Activated CD8-positive, alpha-beta memory T cell treated with anti-CD3 and anti-CD28 coated beads for 24 hours (primary cell): ENCODE measurements at places on chromosomes 11 and 22.

GRCh38 chr11:28488336-28488735, 380.1 kb downstream of the METTL15 start:
- DNase-seq, result no peak

DNA sequence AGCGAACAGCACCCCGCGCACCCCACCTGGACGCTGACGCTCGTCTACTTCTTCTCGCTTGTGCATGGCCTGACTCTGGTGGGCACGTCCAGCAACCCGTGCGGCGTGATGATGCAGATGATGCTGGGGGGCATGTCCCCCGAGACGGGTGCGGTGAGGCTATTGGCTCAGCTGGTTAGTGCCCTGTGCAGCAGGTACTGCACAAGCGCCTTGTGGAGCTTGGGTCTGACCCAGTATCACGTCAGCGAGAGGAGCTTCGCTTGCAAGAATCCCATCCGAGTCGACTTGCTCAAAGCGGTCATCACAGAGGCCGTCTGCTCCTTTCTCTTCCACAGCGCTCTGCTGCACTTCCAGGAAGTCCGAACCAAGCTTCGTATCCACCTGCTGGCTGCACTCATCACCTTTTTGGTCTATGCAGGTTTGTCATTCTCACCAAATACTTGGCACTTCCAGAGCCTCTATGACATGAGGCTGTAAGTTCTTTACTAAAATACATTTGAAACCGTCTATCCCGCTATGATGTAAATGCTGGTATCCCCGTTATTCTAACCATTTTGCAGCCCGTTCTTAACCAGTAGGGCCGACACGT, 535 bp downstream of the AQP11 start:
- DNase-seq, result no peak

DNA sequence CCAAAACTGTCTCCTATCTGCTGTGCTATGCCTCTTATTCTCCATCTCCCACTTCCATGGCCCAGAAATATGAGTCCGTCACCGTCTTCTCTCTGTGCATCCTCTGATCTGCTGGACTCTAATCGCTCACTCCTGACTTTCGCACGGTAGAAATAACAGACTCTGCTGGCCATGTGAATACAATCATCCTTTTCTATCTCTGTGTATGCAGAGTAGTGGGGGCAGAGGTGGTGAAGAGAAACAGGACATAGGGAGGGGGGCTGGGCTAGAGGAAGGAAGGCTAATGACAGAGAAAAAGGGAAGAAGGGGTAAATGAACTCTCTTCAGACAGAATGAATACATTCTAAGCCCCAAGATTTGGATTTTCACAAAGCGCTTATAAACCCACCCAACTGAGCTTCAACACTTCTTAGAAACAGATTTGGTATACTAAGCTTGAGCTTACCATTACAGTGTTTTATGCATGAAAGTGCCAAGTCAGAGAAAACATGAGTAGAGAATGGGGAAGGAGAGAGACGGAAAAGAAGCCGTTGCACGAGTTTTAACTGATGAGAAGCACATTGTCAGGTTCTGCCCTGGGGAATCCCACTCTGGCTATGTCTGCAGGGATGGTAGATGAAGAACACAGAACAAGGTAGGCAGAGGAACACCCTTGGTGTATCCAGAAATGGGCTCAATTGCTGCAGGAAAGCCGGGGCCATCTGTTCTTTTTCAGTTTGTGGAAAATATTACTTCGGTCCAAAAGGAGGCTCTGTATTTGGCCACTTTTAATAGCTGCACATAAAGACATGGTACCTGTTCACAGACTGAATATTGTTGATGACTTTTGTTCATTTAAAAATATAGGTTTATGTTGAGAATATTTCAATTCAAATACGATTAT, 324.7 kb downstream of the ETS1 start:
- no peak for DNase-seq

- no peak for DNase-seq
Measured at GRCh38 chr11:206526-207207, 532 bp downstream of the BET1L start.

DNA sequence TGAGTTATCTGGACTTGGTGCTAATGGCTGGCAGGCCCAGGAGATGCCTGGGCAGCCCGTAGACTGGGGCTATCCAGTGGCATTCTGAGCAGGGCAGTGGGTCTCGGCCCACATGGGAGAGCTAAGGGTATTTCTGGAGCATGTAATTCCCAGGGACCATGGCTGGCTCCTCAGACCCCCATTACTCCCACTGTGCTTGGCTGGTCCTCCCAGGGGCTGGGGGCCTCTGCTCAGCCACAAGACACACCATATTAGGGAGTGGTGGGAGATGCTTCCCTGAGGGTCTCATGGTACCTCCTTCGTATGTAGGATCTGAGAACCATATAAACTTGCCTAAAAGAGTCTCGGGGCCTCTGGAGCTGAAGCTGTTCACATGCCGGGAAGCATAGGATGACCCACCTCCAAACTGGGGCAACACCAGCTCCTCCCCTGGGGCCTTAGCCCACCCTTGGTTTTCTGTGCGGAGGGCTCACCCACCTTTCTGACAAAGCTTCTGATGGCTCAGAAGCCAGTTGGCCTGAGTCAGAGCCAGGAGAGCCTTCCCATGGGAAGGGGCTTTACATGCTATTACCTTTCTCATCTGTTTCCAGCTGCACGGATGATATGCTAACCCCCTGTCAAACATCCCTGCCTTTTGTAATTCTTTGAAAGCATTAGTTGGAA, 9.5 kb upstream of the FTH1 start:
- no peak for DNase-seq

DNA sequence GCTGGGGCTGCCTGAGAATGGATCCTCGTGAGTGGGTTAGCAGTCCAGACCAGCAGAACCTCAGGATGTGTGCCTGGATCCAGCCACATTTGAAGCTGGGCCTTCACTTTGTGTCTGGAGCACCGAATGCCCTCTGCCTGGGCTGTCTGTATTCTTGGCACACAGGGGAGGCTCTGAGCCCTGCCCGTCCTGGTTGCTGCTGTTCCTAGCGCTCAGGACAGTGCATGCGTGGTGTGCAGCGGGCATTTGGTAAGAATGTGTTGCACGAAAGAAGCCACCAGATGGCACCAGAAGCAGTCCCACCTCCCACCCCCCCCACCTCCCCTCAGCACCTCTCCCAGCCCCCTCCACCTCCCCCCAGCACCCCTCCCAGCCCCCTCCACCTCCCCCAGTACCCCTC, 4.1 kb upstream of the MAPK11 start:
- no peak for DNase-seq

DNA sequence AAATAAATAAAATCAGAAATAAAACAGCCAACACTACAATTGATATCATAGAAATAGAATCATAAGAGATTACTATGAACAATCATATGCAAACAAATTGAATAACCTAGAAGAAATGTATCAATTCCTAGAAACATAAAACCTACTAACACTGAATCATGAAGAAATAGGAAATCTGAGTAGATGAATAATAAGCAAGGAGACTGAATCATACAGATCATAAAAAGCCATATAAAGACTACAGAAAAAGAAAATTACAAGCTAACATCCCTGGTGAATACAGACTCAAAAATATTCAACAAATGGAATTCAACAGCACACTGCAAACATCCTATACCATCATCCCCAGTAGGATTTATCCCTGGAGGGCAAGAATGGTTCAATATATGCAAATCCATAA, 135.6 kb downstream of the SBF2 start:
- DNase-seq, result no peak

DNA sequence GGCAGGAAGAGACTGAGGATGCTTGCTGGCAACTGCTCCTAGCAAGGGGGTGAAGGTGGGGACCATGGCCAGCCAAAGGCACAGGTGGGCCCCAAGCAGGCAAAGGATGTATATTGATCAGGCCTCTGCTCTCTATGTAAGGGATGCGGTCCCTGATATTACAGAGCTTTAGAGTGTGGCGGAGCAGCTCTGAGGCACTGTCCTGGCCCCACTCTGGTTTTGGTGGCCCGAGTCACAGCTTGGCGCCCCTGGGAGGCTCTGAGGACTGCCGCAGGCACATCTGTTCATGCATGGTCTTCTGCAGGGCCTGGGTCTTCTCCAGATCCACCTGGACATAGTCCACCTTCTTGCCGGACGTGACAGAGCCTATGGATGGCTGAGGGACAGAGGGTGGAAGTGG, 45.5 kb downstream of the GAB4 start:
- DNase-seq, result no peak

- peak; percentile 47 for DNase-seq
Measured at GRCh38 chr11:76329084-76329648, 51.8 kb downstream of the THAP12 start.

- no peak for DNase-seq
Measured at GRCh38 chr11:132125988-132126871, 755.8 kb downstream of the NTM start.

GRCh38 chr22:22031183-22031945, 48.8 kb upstream of the TOP3B start:
- no peak for DNase-seq

DNA sequence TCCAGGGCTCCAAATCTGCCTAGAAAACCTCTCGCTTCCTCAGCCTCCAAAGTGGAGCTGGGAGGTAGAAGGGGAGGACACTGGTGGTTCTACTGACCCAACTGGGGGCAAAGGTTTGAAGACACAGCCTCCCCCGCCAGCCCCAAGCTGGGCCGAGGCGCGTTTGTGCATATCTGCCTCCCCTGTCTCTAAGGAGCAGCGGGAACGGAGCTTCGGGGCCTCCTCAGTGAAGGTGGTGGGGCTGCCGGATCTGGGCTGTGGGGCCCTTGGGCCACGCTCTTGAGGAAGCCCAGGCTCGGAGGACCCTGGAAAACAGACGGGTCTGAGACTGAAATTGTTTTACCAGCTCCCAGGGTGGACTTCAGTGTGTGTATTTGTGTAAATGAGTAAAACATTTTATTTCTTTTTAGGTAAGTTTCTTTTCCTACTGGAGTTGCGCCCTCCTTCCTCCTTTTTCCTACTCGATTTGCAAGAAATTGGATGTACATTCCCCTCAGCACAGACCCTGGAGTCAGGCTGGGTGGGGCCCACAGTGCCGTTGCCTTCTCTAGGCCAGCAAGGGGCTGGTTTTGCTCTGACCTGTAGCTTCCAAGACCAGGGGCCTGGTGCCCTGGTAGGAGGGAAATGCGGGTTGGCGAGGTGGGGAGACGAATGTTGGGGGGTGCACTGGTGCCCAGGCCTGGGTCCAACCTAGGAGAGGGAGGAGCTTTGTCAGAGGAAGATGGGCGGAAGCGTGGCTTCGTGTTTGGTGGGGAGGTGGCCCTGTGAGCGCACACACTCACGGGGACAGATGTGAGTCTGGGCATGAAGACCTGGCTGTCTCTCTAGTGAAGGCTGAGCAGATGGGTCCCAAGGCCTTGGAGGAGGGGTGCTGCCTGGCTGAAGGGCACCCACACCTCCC, 50.6 kb downstream of the ST14 start:
- DNase-seq, result peak; percentile 35

DNA sequence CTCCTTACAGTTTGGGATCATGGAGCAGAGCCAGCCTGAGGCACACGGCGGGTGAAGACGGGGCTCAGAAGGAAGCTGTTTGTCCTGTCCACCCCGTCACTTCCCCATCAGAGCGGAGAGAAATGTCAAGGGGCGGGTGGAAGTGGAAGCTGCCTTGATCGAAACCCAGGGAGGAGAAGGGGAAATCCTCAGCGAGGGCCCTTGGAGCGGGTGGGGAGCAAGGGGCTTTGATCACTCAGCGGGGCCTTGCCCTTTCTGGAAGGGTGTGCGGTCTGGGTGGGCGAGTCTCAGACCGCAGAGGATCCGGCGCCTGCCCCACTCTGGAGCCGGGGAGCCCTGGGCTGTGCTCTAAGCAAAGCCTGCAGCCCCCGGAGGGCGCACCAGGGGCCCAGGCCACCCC, 320.4 kb downstream of the NTM start:
- no peak for DNase-seq

- no peak for DNase-seq
Measured at GRCh38 chr11:90134478-90135003, at the start of gene NAALAD2. Gene NAALAD2, plus strand, starts transcription at chr11:90134663. Its CDS starts 96 bp downstream, at chr11:90134759.

GRCh38 chr11:70547386-70547785, 149.1 kb downstream of the CTTN start:
- no peak for DNase-seq

- DNase-seq, result no peak
Measured at GRCh38 chr11:35590412-35590811, 27.8 kb upstream of the FJX1 start.

- no peak for DNase-seq
Measured at GRCh38 chr11:114281388-114281956, 14.7 kb upstream of the NNMT start.

- no peak for DNase-seq
Measured at GRCh38 chr11:70536051-70536877, 137.9 kb downstream of the CTTN start.

DNA sequence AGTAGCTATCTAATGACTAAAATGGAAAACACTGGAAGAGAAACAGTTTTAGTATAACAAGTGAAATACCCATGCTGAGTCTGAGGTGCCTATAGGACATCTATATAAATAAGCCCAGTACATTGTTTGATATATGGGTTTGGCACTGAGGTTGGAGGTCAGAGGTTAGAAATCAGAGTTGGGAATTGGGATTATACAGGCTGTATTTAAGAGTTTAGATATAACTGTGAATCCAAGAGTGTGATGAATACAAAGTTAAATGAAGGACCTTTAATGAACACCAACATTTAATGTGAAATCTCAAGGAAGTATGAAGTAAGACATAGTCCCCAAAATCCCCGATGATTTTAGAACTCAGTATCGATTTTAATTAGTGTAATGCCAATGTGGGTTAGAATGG, 3.1 kb upstream of the HBD start:
- no peak for DNase-seq

DNA sequence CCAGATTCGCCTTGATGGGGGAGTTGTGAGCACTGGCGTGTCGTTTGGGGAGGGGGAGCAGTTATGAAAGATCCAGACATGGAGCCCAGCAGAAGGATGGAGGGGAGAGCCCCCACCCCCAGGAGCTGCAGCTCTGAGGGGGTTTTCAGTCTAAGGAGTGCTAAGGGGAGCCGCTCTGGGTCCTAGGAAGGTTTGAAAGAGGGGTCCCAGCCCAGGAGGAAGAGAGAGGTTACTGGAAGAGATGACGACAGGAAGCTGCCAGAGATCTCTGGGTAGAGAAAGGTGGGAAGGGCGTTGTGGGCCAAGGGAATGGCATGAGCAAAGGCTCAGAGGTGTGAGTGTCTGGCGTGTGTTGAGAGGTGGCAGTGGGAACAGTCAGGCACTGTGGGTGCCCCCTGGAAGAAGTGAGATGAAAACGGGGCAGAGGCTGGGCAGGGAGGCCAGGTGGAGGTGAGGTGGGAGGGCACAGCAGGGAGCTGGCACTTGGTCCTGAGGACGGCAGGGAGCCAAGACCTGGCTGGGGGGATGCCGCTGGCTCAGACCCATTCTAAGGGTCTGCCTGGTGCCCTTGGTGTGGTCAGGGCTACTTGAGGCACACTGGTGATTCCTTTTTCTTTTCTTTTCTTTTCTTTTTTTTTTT, 1.8 kb downstream of the MGAT3 start:
- DNase-seq, result no peak

DNA sequence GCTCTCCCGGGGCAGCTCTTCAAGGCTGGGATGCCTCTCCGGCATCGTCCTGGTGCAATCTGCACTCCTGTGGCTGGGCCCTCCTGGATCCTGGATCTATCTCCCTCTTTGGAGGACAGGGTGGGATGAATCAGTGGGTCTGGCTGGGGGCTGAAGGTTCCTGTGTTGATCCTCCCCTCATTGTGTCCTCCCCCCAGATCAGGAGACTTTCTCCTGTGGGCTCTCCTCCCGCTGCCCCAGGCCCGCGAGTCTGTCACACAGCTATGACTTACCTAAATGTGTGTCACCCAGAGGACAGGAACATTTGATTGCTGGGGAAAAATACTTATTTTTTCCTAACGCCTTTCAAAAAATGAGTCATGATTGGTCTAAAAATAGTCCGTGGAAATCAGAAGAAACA, 106.8 kb upstream of the NECTIN1 start:
- no peak for DNase-seq
